ENCODE measurements at places on chromosomes 11 and 22. TPM values are rescaled to one million over a fixed set of nuclear protein-coding genes. Genes with fewer than 3 reads are reported as not detected.

DNA sequence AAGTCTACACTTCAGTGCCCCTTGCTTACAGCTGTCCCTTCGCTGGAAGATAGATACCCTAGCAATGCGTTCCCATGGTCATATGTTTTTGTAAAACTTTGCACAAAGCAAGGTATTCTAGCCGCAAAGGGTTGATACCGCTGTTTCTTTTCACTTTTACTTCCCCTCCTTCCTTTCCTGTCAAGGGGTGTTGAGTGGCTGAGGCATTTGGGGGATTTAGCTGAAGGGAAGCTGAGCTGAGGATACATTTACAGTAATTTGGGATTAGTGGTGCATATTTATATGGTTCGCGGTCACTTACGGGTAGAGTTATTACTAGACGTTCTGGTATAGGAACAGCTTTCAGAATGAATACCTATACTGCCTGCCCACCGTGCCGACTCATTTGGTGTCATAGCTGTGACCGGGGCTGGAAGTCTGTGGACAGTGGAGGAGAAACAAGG lies 86.9 kb upstream of the WNT11 start:
- no peak for DNase-seq

The NELL1 gene
- 0.88 TPM for total RNA-seq

The SCN3B gene
- total RNA-seq = 0.16 TPM

The ZBTB16 gene
- total RNA-seq = 283 TPM

DNA sequence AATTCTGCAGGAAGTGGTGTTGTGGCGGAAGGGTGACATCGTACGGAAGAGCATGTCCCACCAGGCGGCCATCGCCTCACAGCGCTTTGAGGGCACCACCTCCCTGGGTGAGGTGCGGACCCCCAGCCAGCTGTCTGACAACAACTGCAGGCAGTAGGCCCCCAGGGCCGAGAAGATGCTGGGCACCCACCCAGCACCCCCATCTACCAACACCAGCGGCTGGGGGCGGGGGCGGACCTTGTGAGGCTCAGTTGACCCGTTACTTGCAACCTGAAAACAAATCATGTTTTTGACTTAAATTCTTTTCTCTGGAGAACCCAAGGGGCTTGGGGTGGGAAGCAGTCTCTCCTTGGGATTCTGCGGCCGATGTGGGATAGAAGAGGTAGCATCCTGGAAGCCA lies 7.7 kb downstream of the THYN1 start:
- no peak for DNase-seq

The GSTT2 gene
- total RNA-seq = 0.94 TPM

GRCh38 chr11:27129686-27130085 lies 89.1 kb downstream of the BBOX1 start:
- no peak for DNase-seq

DNA sequence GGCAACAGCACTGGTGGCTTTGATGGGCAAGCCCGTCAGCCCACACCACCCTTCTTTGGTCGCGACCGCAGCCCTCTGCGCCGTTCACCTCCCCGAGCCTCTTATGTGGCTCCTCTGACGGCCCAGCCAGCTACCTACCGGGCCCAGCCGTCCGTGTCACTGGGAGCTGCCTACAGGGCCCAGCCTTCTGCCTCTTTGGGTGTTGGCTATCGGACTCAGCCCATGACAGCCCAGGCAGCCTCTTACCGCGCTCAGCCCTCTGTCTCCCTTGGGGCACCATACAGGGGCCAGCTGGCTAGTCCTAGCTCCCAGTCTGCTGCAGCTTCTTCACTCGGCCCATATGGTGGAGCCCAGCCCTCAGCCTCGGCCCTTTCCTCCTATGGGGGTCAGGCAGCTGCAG lies 8.0 kb downstream of the RBM14 start:
- DNase-seq = no peak

The CARD18 gene
- not detected for total RNA-seq

DNA sequence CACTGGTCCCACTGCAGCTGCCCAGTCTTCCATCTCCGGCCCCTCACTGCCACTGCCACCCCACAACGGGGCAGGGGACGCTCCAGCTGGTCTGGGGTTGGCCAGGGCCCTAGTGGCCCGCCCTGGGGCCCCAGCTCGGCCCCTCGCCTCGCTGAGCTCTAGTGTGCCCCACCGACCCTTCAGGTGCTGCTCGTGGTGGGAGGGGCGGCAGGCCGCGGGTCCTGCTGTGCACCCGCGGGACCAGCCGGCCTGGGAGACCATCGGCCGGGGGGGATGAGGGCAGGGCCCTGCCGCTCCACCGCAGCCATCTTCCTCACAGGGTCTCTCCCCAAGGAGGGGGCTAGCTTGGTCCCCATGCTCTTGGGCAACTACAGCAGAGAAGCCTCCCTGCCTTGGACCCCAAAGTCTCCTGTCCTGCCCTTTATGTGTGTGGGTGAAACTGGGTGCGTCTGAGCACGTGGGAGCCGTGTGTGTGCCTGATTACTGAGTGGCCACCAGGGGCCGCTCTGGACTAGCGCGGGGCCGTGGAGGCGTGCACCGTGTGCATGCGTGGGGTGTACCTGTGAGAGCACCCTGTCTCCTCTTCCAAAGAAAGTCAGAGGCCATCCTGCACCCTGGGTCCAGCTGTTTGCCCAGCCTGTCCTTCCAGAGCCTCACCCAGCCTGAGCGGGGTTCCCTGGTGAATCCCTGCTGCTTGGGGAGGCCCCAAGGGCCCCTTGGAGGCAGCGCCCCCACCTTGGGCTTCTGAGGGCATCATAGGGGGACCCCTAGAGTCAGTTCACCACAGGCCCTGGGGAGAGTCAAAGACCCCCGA lies 6.0 kb upstream of the ACR start:
- peak; percentile 69 for DNase-seq

GRCh38 chr11:1536065-1536843 lies 35.8 kb downstream of the DUSP8 start:
- DNase-seq = peak; percentile 24

DNA sequence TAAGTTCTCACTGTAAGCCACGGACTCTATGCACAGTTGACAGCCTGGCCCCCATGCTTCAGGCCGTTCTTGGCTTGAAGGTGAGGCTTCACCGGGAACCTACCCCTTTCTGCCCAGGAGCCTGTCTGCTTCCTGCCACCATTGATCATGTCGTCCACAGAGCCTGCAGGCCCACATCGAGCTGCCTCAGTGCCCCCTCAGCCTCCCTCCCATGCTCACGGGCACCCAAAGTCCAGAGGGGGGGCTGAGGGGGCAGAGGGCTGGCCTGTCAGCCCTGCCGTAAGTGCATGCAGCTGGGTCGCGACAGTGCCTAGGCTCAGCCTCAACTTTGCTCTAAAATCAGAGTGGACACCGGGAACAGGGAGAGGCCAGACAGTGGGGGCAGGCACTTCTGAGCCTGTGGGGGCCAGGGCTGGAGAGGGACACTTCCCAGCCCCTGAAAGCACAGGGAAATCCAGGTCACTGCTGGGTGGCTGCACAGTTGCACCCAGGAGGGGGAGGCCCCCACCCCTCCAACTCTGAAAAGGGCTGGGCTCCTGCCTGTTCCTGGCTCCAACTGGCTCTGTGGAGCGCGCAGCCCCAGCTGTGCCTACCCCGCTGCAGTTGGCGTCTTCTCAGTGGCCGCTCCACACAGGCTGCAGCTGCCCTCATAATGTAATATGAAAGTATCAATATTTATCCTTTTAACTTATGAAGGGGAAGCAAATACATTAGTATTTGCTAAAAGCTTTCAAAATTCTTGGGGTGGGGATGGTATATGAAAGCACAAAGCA lies 598.6 kb downstream of the DLG2 start:
- DNase-seq = peak; percentile 28

The HTR3B gene
- total RNA-seq = not detected

GRCh38 chr11:35112056-35112845 lies 26.7 kb upstream of the CD44 start:
- no peak for DNase-seq
